ENCODE measurements at places on chromosomes 4 and X.

DNA sequence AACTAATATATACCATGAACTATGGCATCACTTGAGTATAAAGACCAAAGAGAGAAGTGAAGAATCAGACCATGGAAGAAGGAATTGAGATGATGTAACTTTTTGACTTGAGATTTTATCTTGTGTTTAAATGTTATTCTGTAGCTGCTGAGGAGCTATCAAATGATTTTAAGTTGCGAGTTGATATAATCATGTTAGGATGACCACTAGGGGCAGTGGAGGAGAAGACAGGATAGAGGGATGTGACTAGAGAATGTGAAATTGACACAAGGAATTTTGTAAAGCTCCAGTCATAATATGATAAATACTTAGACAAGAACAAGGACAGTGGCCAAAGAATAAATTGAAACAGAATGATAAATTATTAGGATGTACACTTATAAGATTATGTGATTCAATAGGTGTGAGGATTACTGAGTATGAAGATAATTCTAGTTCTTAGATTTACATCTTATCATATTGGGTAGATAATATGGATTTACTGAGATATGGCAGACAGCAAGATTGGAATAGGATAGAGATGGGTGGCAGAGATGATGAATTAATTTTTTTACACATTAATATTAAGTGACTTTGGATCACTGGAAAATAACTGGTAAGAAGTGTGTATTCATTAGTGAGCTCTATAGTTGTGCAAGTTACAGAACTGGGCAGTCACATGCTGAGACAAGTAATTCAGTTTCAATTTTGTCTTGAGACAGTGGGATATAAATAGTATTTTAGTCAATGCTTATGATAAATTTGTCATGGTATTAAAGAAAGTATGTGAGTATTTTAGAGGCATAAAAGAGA lies 816.0 kb upstream of the PCDH10 start:
- DNase-seq = no peak

DNA sequence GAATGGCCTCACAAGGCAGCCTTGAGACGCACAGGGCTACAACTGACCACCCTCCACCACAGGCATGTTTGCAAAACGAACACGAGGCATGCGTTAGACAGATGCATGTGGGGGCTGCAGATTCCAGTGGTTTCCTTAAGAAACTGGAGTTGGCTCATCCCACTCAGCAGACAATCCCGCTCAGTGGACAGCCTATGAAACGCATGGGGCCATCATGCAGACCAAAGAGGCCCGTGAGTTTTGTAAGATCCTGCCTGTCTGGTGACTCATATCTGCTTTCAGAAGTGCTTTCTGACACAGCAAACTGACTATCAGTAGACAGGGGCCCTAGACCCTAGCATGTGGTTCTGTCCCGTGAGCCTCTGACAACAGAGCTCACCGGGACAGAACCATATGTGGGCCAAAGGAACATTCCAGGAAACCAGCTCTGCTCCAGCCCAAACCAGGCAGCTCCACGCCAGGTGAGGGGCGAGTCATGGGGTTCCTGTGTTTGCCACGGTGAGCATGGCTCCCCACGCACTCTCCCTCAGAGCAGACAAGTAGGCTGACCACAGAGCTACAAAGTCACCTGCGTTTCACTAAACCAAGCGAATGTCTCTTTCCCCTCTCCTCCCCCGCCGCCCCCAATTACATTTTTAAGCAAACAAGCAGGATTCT lies 74.4 kb downstream of the MTMR1 start:
- DNase-seq = no peak

GRCh38 chr4:169986369-169986768 lies 39.8 kb downstream of the MFAP3L start:
- no peak for DNase-seq

DNA sequence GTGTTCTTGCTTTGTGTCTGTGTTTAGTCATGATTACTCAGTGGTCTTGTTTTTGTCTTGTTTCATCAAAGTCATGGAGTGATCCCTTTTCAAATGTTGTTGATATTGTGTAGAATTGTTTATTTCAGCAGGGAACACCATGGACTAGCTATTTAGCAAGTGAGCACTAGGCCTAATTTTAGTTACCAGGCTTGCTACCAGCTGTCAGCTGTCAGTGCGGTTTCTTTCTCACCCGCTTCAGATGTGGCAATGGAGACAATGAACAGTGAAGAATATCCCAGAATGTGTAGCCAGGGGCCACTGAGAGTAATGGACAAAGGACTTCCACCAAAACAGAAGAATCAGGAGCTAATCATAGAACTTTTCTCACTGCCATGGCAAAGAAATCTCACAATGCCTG lies 432.8 kb upstream of the FMR1 start:
- DNase-seq = no peak

GRCh38 chr4:122946142-122946541 lies 23.7 kb upstream of the NUDT6 start:
- no peak for DNase-seq

GRCh38 chr4:72899214-72899613 lies 170.3 kb downstream of the COX18 start:
- DNase-seq = no peak

- DNase-seq = no peak
Observed at GRCh38 chr4:165967486-165967885, 94.4 kb downstream of the TLL1 start.

- DNase-seq = no peak
Observed at GRCh38 chr4:15240764-15241163, 187.1 kb upstream of the C1QTNF7 start.

DNA sequence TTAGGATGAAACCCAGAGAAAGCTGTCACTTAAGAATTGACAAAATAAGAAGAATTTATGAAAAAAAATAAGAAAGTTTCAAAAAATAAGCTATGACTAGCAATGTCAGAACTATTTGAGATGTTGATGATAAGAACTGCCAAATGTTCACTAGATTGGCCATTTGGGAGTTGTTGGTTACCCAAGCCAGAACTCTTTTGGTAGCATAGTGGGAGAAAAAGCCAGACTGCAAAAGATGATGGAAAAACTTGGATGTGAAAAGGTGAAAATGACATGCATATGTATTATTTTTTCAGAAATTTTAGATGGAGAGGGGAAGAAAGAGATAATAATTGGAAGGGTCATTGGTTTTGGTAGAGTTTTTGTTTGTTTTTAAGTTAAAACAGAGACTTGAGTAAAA lies 397.2 kb upstream of the ATOH1 start:
- no peak for DNase-seq

GRCh38 chr4:16893141-16893651 lies 5.2 kb downstream of the LDB2 start:
- no peak for DNase-seq

- DNase-seq = no peak
Observed at GRCh38 chrX:96591421-96591820, 93.2 kb upstream of the DIAPH2 start.

DNA sequence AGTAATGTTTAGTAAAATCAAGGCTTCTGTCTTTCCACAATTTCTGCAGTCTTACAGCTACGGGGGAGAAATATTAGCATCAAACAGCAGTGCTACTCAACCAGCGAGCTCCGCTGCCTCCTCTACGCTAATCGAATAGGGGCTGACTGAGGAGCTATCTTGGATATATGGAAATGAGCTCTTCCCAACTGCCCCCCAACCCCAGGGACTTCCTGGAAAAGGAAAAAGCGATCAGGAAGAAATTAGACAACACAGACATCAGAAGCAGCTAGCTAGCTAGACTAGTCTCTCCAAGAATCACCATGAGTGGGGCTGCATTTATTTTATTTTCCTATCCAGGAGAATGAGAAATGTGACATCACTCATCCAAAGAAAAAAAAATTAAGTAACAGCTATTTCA lies 7.6 kb downstream of the NKX6-1 start:
- DNase-seq = no peak

GRCh38 chr4:171348090-171348489 lies 465.1 kb upstream of the GALNTL6 start:
- DNase-seq = no peak

GRCh38 chrX:9352243-9352642 lies 112.6 kb upstream of the TBL1X start:
- DNase-seq = no peak

GRCh38 chr4:77263247-77263646 lies 106.2 kb downstream of the CCNG2 start:
- DNase-seq = no peak

DNA sequence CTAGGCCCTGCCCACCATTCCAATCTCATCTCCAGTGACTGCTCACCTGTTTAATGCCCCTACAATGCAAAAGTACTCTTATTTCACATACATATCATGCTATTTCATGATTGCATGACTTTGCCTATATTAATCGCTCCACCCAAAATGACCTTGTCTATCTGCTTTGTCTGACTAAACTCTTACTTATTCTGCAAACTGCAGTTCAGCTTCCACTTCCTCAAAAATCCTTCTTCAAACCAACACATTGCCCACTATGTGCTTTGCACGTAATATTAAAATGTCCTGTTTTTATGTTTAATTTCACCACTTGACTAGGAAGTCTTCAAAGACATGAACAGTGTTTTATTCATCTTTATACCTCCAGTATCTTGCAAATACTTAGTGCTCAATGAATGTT lies 229.6 kb downstream of the OPHN1 start:
- no peak for DNase-seq

DNA sequence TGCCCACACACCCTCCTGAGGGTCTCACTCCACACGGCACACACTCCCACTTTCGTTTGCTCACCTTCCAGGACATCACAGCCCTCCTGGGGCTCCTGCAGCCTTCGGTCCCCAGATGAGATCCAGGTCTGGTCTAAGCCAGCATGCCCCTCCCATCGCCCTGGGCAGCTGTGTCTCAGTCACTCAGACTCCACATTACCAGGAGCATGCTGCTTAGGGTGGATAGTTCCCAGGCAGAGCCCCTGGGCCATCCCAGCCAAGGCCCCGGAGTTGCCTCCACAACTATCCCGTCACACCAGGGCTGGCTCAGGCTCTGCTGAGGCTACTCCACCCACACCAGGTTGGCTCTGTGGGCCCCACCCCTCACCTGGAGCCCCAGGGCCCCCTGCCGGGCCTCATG lies 50.4 kb upstream of the PSAPL1 start:
- no peak for DNase-seq

- DNase-seq = no peak
Observed at GRCh38 chr4:7183161-7183560, 9.2 kb upstream of the SORCS2 start.

DNA sequence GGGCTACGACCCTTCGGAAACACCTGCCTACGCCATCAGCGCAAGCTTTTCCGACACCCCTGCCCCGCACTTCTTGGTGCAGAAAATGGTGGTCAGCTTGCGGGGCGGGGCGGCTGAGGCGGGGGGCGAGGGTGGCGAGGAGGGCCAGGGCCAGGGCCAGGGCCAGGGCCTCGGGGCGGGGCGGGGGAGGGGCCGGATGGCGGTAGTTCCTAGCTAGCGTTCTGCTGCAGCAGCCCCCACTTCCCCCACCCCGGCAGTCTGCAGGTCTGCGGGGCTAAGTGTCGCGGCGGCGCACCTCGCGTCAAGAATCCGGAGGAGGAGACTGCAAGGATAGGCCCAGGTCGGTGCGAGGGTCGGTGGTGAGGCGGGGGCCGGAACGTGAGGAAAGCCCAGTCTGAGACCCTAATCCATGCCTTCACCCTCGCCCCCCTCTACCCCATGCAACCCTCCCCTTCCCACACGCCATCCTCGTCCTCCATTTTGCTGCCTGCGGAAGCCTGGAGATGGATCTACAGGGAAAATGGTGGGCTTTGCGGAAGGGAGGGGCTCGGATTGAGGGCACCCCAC lies 600 bp downstream of the BEX4 start:
- peak; percentile 1 for DNase-seq
